ENCODE measurements at places on chromosomes 6 and 20.

DNA sequence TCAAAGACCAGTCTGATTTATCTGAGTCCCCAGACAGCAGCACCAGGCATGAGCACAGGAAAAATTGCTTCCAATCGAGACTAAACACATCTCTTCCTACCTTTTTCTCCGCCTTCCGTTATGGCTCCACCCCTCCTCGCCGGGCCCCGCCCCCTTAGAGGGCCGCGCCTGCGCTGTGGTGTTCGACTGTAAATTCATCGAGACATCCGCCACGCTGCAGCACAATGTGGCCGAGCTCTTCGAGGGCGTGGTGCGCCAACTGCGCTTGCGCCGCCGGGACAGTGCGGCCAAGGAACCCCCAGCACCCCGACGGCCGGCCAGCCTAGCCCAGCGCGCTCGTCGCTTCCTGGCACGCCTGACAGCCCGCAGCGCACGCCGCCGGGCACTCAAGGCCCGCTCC lies 8.9 kb downstream of the REM1 start:
- no peak for DNase-seq

- no peak for DNase-seq
These were observed 11.0 kb downstream of the ALDH8A1 start for GRCh38 chr6:134938896-134939295.

GRCh38 chr6:138815221-138815620 lies 19.3 kb downstream of the ECT2L start:
- DNase-seq, result no peak

- no peak for DNase-seq
These were observed 762 bp downstream of the SIRPB1 start for GRCh38 chr20:1618954-1619540.

DNA sequence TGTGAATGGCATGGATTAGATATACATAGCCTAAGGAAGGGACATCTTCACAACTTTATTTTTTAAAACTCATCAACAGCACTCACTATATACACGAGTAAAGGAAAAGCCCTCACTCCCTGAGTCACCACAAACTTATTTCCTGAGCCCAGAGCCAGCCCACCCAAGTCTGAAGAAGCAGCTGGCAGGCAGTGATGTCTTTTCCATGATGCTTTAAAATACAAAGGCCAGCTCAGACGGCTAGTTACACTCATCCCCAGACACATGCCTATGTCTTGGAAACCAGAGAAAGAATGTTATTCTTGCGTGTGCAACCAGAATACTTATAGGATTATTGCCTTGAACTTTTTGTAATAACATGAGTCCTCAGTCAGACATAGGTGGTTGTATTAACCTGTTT lies 114.4 kb downstream of the ADGRG6 start:
- peak; percentile 95 for DNase-seq

GRCh38 chr20:18267815-18268214 lies 20.5 kb upstream of the ZNF133 start:
- no peak for DNase-seq

DNA sequence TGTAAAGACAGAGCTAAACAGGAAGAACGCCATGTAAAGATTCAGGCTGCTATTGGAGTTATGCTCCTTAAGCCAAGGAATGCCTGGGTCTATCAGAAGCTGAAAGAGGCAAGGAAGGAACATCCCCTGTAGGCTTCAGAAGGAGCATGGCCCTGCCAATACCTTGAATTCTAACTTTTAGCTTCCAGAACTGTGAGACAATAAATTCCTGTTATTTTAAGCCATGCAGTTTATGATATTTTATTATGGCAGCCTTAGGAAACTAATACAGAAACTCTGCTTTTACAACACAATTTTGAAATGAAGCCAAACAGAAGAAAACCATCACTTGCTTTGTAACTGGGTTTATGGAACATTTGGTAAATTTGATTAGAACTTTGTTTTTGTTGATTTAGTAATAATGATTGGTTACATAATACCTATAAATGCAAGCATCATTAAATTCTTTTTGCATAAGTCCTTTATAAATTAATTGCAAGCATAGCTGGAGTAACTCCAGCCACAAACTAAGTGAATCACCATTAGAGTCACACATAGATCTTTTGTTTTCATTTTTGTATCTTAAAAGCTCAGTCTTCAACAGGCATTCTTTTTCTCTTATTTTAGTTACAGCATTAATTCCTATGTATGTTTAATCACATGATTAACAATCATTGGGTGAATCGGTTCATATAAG lies 33.5 kb upstream of the TSPYL1 start:
- no peak for DNase-seq

- DNase-seq, result no peak
These were observed 60.7 kb downstream of the GRIK2 start for GRCh38 chr6:101454106-101454676.

- no peak for DNase-seq
These were observed 54.3 kb downstream of the NUS1 start for GRCh38 chr6:117729613-117730012.

DNA sequence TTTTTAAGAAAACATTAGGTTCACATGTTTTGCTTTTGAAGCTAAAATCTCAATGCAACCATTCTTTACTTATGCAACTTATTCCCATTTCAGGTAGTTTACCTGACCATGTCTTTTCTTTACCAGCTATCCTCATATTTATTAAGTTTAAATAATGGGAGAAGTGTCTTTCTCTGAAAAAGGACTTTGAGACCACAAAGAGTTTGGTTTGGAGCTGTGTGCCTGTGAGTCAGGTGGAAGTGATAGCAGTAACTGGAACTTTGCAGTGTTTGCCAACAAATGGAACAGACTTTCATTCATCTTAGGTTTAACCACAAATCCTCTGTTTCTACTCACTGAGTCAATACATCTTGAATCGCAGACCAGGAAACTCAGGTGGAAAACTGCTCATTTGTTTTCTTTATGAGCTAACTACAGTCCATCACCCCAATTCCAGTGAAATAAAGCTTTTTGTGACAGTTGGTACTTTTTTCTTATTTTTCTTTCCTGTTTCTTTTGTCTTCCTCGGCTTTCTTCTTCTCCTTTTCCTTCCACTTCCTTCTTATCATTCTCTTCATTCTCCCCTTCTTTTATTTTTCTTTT lies 148.3 kb upstream of the RIN2 start:
- no peak for DNase-seq

DNA sequence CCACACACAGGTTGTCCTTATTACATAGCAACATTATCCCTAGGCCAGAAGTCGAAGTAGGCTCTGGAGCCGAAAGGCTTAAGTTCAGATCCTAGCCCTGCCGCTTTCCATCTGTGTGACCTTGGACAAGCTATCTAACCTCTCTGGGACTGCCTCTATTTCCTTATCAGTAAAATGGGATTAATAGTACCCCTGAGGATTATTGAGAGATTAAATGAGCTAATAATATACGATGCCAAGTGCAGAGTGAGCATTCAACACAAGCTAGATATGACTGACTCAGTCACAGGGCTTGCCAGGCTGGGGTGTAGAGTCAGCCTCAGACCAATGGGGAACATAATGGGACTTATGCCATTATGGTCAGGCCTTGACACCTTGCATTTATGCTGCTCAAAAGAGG lies 8.9 kb upstream of the SPATA2 start:
- DNase-seq, result no peak

- no peak for DNase-seq
These were observed 525 bp downstream of the NCOA7 start for GRCh38 chr6:125791151-125791819.

GRCh38 chr6:134092449-134092848 lies 40.0 kb upstream of the SLC2A12 start:
- DNase-seq, result no peak

- DNase-seq, result no peak
These were observed 9.8 kb downstream of the C6orf52 start for GRCh38 chr6:10684618-10685017.

- DNase-seq, result no peak
These were observed 78.5 kb upstream of the NUP153 start for GRCh38 chr6:17785094-17785787.

GRCh38 chr20:5770987-5771318 lies 20.8 kb downstream of the SHLD1 start:
- DNase-seq, result no peak

GRCh38 chr6:42279144-42279781 lies 61.6 kb upstream of the MRPS10 start:
- peak; percentile 26 for DNase-seq

DNA sequence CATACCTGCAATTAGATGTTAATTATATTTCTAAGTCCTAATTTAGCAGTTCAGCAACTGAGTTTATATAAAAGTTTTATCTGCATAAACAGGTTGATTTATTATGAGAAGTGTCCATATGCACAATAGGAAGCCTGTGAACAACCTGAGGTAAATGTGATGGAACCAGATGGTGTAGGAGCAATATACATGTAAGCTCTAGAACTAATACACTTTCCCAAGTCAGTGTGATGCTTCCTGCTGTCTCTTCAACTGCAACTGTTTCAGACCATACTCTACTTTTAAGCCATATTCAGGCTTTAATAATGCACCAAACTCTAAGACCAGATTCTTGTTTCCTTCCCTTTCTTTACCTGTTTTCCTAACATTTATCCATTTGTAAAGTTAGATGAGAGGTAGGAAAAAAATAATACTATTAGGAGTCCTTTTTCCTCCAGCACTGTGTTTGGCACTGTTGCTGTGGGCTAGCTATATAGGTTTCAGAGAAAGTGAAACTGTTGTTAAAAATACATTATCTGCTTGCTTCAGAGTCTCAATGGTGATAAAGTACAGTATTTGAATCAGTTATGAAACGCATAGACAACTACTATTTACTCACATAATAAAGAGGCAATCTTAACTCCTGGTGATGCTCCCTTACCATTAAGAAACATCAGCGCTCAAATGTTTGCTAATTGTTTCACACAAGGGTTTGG lies 1009.3 kb downstream of the GRIK2 start:
- no peak for DNase-seq

DNA sequence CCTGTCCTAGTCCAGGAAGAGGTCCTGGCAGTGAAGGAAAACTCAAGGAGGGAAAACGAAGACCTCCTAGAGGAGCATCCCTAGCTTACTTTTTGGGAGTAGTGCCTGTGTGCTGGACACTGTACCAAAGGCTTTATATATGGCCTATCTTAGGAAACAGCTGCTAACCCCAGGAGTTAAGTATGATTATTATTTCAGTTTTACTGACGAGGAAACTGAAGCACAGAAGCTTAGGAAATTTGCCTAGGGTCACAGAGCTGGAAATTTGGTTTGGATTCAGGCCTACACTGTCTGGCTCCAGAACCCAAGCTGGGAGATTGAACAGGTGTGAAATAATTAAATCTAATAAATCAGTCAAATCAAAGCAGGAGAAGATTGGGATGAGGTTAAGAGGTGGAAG lies 78.0 kb downstream of the SLX4IP start:
- DNase-seq, result no peak

GRCh38 chr20:63293456-63293855 lies 470 bp downstream of the COL20A1 start:
- no peak for DNase-seq

- DNase-seq, result no peak
These were observed 161.0 kb downstream of the RALGAPA2 start for GRCh38 chr20:20551409-20551808.

- DNase-seq, result no peak
These were observed 123.9 kb upstream of the GJE1 start for GRCh38 chr6:142008781-142009180.

All from skeletal muscle cell (primary cell).